ENCODE measurements at places on chromosomes 2 and 18.
A peak's percentile ranks its signal among the peaks of the same experiment; 100 is the strongest.

- no peak for DNase-seq
Measured at GRCh38 chr2:198913394-198914152, 544.2 kb downstream of the SATB2 start.

DNA sequence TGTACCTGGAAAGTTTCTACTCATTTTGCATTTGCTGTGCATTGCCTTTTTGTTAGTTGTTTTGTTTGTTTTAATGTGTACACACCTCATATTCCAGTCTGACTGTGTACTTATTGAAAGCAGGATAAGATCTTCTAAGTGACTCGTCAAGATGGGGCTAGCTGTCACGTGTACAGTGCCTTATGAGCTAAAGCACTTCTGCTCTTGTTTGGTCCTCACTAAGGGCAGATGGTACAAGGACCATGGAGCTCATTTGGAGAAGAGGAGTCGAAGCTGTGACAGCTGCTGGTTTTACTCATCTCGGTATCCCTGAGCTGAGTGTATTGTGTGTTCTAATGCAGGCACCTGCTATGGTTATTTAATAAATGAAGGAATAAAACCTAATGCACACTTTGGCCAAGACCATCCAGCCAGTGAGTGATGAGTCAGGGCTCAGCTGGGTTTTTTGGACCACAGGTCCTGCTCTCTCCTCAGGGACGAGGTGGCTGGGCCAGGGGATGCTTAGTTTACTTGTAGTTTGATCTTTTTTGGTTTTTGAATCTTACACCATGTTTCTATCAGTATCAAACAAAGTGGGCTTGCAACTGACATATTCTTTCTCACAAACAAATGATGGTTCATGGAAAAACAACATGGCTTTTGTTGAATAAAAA is 152.5 kb upstream of the APCDD1 start:
- no peak for DNase-seq

DNA sequence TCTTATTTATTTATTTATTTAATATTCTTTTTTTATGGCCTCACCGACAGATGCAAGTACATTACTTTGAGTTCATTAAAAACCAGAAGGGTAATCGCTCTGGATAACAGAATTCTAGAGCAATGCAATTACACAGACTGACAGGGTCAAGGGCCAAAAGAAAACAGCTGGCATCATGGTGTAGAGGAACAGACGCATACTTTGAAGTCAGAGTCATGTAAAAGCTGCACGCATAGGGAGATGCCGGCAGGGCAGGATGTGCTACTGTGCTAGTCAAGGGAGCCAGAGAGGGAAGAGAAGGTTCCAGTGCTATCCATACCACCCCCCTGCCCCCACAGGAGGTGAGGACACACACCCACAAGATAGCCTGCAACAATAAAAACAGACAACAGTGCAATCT is 115.2 kb upstream of the TFCP2L1 start:
- DNase-seq = no peak

DNA sequence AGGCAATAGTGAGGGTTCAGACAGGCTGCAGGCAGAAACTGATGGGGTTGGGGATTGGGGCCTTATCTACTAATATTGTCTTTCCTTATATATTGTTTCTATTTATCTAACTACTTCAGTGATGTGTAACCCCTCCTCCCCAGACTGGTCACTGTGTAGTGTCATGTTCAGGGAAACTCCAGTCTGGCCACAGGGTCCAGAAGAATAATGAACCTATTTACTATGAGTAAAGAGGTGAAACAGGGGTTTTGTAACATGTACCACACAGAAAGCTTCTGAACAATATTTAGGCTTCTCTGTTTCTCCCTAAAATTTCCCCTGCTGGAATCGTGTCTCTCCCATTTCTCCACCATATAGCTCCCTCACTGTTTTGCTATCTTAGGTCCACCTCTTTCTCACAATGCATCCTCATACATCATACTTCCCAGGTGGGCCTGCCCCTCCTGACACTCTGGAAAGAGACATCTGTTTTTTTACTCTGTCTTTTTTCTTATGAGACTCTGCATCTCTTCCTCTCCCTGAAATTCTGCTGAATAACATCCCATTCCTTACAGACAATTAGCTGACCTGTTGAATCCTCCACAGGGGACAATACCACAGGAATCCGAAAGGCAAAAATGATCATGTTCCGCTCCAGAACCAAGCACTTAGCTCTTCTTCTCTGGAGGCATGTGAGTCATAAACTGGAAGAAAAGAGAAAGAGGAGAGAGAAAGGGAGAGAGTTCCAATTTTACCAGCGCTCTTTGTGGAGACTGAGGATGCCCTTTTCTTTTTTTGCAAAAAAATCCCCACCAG is 154.8 kb downstream of the ZEB2 start:
- peak; percentile 33 for DNase-seq

Data from ACHN (cell line).